Stimulated activated CD8-positive, alpha-beta memory T cell treated with anti-CD3 and anti-CD28 coated beads, Interleukin-2, amount 100 ng/mL, for 1 hour (primary cell): ENCODE measurements at places on chromosomes 1 and 21.

DNA sequence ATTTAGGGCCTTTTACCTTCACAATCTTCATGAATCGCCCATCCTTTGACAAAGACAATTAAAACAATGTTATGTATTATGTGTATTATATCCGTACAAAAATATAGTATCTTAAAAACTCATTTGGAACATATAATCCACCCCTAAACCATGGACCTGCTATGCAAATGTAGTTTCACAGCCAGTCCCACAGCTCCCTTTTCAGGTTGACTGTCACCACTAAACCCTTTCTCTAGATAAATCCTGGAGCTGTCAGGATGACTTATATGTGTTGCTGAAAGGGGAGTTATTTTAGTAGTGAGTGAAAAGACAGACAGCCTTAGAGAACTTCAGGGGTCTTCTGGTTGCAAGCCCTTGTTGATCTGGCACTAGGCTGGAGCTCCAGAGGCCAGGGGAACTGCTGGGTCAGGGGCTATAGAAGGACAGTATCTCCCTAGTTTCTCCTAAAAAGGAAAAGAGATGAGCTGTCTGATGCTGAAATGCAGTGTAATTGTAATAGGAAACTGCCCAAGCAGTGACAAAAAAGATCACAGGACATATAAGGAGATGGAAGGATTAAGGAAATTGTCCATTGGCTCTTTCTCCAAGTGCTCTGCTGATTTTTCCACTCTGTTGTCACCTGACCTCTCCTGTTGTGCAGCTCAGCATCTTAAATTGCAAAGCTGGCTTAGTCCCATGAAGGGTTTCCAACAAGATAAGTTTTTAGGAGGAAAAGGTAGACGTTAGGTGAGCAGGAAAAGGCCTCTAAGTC is 127.7 kb downstream of the S1PR1 start:
- DNase-seq, result no peak

DNA sequence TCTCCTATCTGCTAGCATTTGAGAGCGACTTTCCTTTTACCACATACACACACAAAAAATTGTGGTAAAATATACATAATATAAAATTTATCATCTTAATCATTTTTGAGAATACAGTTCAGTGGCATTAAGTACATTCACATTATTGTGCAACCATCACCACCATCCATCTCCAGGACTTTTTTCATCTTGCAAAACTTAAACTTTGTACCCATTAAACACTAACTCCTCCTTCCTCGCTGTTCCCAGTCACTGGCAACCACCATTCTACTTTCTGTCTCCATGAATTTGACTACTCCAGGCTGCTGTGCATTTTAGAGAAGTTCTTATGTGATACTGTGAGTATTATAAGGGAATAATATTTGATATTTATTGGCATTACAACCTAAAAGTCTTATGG is 181.3 kb downstream of the C1orf21 start:
- no peak for DNase-seq

GRCh38 chr1:17009706-17010105 is 2.0 kb downstream of the ATP13A2 start:
- DNase-seq, result no peak

DNA sequence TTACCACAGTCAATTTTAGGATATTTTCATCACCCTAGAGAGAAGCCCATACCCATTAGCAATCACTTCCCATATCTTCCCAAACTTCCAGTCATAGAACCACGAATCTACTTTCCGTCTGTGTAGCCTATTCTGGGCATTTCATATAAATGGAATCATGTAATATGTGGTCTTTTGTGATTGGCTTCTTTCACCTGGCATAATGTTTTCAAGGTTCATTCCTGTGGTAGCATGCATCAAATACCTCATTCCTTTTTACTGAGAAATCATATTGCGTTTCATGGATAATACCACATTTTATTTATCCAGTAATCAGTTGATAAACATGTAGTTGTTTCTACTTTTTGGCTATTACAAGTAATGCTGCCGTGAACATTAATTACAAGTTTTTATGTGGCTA is 21.5 kb downstream of the DESI2 start:
- no peak for DNase-seq

- DNase-seq, result no peak
These were observed at the start of gene RAB42 for GRCh38 chr1:28591708-28592320. RAB42 (plus strand) TSS chr1:28592265; CDS start chr1:28592512, 247 bp downstream.

DNA sequence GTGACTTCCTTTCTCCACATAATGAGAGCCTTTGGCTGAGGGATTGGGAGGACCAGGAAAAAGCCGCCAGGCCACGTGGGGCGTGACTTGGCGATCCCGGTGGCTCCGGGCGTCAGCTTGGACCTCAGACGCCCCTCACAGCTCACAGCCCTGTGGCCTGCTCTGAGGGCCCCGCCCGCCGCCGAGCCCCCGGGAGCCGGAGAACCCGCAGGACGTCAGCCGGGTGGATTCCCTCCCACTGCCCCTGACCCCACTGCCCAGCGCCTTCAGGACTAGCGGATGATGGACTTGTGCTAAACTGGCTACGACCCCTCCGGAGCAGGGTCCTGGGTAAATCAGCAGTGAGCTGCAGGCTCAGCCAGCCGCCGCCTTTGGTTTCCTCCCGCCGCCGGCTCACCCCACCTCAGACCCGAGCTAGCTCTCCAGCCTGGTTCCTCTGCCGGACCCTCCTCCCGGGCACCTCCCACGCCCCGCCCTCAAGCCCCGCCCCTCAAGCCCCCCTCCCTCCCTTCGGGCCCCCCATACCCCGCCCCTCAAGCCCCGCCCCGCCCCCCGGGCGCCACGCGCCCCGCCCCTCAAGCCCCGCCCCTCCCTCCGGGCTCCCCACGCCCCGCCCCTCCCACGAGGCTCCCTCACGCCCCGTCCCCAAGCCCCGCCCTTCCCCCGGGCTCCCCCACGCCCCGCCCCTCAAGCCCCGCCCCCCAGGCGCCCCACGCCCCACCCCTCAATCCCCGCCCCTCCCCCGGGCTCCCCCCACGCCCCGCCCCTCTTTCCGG is 10.0 kb upstream of the FAAP20 start:
- DNase-seq, result no peak

- no peak for DNase-seq
These were observed 365.8 kb downstream of the RGS7 start for GRCh38 chr1:240991230-240991629.

GRCh38 chr21:43352568-43353281 is 74.2 kb downstream of the SIK1 start:
- no peak for DNase-seq

GRCh38 chr1:235637756-235638534 is 11.6 kb downstream of the GNG4 start:
- no peak for DNase-seq
